Stimulated activated CD8-positive, alpha-beta memory T cell treated with anti-CD3 and anti-CD28 coated beads, Interleukin-4, amount 100 ng/mL, for 4 hours (primary cell): ENCODE measurements at places on chromosomes 5 and 9.

- DNase-seq = no peak
Measured at GRCh38 chr9:20170122-20170521, 381.3 kb upstream of the SLC24A2 start.

DNA sequence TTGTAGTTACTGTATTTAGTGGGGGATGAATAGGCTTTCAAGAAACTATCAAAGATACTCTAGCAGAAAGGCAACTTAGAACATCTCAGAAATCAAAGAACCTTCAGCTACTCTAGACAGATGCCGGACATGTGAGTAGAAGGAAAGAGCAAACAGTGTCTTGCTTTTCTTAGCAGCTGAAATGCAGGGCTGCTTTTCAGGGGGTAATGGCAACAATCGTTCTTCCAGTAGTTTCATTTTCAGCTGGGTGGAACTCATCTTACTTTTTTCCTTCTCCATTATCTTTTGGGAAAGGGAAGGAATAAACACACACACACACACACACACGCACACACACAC lies 281.6 kb downstream of the CRB2 start:
- DNase-seq = no peak

DNA sequence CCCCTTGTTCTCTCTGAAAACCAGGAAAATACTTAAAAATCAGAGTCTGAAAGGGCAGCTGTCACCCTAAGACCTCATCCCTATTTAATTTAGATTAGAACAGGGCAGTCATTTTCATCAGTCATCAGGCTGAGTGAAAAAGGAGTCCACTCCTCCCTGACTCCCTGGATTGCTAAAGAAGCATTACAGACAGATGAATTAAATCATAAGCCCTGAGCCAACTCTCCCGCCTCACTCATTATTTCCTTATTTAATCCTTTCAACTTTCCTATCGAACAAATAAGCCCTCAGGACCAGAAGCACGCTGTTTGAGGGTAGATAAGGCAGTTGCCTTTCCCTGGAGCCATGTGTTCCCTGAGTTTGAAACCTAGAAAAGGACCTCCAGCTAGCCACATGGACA lies 201.9 kb upstream of the ANKRD55 start:
- DNase-seq = no peak

- no peak for DNase-seq
Measured at GRCh38 chr9:99785010-99785590, 36.6 kb upstream of the NR4A3 start.

DNA sequence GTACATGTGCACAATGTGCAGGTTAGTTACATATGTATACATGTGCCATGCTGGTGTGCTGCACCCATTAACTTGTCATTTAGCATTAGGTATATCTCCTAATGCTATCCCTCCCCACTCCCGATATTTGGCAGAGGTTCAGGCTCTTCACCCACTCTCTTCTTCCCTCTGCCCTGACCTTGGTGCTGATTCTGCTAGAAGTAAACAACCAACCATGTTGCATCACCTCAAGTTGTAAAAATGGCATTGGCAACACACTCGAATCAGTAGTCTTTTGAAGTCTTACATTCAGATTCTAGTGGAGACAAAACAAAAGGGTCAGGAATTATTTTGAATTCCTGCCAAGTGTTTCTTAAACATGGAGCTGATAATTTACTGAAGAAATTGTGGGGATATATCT lies 40.0 kb downstream of the PRR16 start:
- no peak for DNase-seq

GRCh38 chr5:72231991-72232703 lies 87.9 kb downstream of the MRPS27 start:
- no peak for DNase-seq

DNA sequence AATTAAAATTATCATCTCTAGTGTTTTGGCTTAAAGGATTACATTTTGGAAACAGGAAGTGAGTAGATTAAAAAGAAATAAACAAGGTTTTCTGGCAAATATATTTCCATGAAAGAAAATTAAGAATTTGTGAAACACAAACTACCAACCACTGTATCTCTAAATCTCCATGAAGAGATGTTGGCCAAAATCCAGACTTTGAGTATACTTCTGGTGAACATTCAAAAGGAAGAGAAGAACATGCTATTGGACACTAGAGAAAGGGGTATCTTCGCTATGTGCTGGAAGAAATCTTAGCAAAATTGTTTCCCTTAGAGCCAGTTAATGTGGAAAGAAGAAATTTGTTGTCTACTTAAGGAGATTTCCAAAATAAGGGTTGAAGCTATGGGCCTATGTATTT lies 710.4 kb upstream of the CTNND2 start:
- DNase-seq = no peak

GRCh38 chr5:4862500-4862899 lies 277.6 kb upstream of the ADAMTS16 start:
- no peak for DNase-seq

DNA sequence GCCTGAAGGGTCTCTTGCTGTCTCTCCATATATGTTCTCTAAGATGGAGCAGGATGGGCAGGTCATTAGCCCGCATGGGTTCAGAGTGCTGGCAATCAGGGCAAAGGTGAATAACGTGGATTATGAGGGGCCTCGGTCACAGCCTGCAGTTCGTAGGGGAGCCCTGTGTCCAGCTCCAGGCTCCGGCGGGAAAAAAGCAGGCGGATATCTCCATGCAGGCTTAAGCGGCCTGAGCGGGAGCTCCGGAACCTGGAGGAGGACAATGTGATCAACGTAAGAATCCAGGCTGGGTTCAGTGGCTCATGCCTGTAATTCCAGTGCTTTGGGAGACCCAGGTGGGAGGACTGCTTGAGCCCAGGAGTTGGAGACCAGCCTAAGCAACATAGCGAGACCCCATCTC lies 2.2 kb upstream of the STOML2 start:
- DNase-seq = no peak

GRCh38 chr5:159133041-159133741 lies 33.5 kb upstream of the EBF1 start:
- DNase-seq = no peak

GRCh38 chr5:122756264-122756911 lies 18.5 kb upstream of the SNX2 start:
- no peak for DNase-seq

- no peak for DNase-seq
Measured at GRCh38 chr5:81422671-81423070, 28.7 kb upstream of the ACOT12 start.

GRCh38 chr5:38854907-38855306 lies 9.1 kb downstream of the OSMR start:
- no peak for DNase-seq

DNA sequence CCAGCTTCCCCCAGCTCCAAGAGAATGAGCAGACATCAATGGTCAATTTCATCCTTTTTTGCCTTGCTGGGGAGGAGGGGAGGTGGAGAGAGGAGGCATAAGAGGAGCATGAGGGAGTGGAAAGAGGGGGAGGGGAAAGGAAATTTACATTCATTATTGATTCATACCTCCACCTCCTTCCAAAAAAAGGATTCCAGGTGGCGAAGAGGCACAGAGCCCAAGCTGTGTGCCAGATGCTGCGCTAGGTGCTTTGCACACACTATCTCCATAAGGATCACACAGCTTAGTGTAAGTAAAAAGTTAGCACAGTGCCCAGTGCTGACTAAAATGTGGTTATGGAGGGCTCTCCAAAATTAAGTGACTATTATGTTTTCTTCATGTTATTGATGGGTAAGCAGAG lies 11.0 kb downstream of the ASTN2 start:
- DNase-seq = no peak

GRCh38 chr5:156128026-156128425 lies 198.9 kb upstream of the SGCD start:
- no peak for DNase-seq

GRCh38 chr9:90325913-90326653 lies 316.5 kb downstream of the DIRAS2 start:
- no peak for DNase-seq

- DNase-seq = no peak
Measured at GRCh38 chr9:93675336-93676150, 99.2 kb downstream of the PHF2 start.

- no peak for DNase-seq
Measured at GRCh38 chr5:132962429-132963021, 909 bp downstream of the AFF4 start.

GRCh38 chr5:139976703-139977102 lies 66.4 kb downstream of the NRG2 start:
- DNase-seq = no peak

DNA sequence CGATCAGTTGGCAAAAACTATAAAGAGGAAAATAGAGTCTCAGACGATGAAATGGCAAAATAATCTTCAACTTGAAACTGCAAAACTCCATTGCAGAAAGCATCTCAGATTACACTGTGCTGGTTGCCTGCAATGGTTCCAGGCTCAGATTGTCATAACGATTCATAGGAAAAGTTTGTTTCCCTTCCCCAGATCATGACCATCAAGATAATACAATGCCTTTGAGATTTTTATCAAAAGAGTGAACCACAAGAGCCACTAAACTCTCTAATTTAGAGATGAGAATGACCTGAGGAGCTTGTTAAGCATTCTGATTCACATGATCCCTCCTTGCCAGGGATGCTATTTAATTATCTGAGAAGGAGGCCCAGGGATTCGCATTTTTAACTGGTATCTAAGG lies 52.6 kb upstream of the ITGA1 start:
- no peak for DNase-seq

GRCh38 chr5:68088302-68088701 lies 127.3 kb upstream of the PIK3R1 start:
- no peak for DNase-seq

GRCh38 chr9:21016701-21017491 lies 14.5 kb downstream of the HACD4 start:
- DNase-seq = no peak

DNA sequence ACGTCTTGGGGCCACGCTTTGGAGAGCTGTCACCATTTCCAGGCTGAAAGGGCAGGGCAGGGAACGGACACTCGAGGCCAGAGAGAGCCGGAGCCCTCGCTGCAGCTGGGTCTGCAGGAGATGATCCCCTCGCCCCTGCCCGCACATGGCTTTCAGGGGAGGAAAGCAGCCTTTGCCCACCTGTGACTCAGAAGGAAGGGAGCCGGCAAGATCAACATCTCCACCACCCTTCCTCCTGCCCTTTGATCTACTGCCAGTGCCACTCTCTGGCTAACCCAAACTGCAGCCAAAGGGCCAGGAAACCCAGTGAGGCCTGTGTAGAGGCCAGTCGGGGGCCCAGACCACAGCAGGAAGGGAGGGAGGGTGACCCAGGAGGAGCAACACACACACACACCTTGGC lies 137.1 kb upstream of the ERCC6L2 start:
- DNase-seq = no peak

- DNase-seq = no peak
Measured at GRCh38 chr9:131048332-131048731, 39.4 kb downstream of the LAMC3 start.

DNA sequence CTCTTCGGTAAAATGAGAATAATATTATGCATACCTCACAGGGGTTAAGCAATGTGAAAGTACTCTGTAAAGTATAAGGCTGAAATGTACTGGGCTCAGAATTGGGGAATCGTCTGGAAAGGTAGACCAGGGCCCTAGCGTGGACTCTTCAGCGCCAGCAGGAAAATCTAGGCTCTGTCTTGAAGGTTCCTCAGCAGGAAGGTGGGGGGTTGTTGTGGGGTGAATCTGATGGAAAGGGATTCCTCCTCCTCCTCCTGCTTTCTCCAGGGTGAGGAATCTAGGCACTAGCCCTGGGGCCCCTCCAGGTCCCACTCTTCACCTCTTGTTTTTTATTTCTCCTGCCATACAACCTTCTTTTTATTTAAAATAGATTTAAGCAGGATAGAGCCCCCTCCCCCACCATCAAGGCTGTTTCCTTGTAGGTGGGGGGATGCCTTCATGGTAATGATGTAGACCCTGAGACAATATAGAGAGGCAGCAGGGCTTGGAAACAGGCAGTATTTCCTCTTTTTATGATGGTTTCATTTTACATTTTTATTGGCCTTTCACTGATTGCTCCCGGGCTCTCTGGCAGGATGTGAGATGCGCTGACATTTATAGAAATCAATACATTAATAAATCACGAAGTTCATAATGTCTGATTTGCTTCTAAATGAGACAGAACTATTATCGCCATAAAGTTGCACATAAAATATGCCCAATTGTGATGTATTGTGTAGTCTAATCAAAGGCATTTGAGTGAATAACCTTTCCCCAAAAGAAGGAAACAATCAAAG lies 78.9 kb upstream of the GABRP start:
- no peak for DNase-seq

GRCh38 chr9:3868012-3868411 lies 342.2 kb upstream of the RFX3 start:
- DNase-seq = no peak
